ENCODE measurements at places on chromosomes 2 and 18.

GRCh38 chr2:26588576-26588975, 52.6 kb downstream of the CIB4 start:
- DNase-seq, result no peak

DNA sequence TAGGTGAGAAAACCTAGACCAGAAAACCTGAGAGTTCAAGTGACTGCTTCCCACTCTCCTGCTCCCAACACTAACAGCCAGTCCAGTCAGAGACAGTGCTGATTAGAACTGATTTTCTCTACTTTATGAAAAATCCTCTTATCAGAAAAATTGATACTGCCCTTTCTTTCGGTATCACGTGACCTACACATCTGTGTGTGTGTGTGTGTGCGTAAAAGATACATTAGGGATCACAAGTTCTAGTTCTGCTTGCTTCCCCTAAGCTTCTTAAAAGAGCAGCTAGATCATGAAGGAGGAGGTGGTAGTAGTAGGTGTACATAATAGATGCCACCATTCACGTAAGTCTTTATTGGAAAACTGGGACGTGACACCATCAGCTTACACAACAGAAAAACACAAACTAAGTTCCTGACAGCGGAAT, 1.5 kb downstream of the ARL5A start:
- no peak for DNase-seq

- no peak for DNase-seq
Measured at GRCh38 chr2:31651267-31651666, 70.5 kb upstream of the SRD5A2 start.

- DNase-seq, result no peak
Measured at GRCh38 chr18:46587600-46587999, 69.4 kb downstream of the LOXHD1 start.

- no peak for DNase-seq
Measured at GRCh38 chr2:178188466-178188865, 5.8 kb upstream of the OSBPL6 start.

DNA sequence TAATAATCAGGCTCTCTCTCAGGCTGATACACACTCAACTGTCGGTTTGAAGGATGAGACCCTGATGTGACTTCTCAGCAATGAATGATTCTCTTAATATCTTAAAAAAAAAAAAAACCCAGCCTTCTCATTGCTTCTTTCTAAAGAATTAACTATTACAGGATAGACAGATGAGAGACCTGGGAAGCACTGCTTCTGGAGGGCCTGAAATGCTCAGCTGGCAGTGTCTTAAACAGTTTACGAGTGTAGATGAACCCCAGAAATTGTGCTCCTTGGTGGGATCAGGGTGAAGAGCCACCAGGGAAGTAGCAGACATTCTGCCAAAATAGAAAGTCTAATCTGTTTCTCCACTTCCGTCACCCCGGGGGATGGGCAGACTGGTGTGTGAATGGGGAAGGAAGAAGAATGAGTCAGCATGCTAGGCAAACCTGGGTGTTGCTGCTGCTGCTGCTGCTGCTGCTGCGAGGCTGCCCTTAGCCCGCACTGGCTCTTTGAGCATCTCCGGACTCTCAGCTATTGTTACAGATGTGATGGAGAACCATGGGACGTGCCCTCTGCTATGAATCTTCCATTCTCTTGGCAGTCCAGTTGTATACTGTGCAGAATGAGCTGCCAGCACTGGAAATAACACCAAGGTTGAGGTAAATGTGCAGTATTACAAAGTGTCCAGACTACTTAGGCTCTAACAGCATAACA, 158.4 kb downstream of the SETBP1 start:
- peak; percentile 62 for DNase-seq

DNA sequence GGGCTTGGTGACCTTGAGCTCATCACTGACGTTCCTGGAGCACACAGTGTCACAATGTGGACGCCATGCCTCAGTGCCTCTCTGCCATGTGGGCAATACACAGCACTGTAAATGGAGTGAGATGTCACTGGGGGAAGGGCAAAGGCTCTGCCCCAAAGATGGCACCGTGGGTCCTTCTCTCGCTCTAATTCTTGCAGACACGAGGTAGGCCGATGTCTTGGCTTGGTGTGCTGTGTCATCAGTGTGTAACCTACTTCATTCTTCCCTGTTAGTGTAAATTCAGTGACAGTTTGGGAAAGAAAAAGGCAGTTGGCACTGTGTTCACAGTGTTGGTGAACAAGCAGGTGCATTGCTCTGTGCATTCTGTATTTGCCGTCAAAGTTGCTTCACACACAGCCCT, 309.3 kb upstream of the MYT1L start:
- no peak for DNase-seq

DNA sequence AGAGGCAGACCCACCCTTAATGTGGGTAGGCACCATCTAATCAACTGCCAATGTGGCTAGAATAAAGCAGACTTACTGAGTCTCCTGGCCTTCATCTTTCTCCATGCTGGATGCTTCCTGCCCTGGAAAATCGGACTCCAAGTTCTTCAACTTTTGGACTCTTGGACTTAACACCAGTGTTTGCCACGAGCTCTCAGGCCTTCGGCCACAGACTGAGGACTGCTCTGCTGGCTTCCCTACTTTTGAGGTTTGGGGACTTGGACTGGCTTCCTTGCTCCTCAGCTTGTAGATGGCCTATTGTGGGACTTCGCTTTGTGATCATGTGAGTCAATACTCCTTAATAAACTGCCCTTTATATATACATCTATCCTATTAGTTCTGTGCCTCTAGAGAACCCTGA, 21.9 kb downstream of the ST8SIA5 start:
- DNase-seq, result no peak

GRCh38 chr2:37332560-37332959, 7.9 kb upstream of the PRKD3 start:
- DNase-seq, result no peak

DNA sequence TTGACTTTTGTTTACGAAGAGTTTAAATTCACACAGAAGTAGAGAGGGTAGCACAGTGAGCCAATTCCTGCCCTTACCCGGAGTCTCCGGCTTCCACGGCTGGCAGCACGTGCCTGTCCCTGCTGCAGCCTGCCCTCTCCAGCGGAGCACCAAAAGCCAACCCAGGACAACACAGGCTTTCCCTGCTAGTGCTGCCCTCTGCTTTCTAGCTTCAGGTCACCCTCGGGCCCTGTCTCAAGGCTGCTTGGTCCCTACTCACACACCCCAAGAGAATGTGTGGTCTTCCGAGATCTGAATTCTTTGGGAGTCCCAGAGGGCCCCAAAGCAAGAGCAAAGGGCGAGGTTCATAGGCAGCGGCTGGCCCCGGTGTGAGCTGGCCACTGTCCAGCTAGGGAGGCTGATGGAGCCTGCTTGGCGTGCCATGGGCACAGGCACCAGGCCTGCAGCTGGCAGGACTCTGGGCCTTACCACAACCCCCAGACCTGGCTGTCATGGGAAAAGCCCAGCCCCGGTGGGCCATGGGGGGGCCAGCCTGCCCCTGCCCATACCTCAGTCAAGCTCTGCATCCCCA, 7.0 kb upstream of the HS6ST1 start:
- no peak for DNase-seq

DNA sequence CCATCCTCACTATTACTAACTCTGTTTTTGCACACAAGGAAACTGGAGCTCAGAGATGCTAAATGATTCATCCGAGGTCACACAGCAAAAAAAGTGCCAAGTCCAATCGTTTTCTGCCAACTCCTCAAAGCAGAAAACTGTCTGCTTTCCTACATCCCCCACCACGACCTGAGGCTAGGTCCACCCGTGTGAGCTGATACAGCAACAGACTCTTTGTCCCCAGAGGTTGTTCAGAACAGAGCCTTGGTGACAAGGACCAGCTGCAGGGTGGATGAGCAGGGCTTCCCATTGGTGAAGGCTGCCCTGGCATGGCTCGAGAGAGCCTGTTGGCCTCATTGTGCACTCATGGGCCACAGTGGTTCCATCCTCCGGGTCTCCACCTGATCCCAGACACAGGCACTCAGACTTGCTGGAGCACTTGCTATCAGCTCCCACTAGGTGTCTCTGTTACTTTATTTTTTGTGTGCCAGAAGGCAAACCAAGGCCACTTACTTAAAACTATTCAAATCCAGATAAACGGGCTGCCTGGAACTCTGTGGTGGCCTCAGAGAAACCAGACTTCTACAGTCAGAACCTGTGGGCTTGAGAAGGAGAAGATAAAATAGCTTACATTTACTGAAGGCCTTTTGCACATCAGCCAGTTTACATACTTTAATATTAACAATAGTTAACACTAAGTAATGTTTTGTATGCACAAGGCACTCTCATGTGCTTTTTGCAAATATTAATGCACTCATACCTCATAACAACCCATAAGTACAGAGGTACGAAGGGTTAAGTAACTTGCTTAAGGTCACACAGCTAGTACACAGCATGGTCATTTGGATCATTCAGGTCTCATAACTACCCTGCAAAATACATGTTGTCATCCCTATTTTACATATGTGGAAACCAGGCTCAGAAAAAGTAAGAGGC, 62.9 kb upstream of the CTIF start:
- DNase-seq, result peak; percentile 24

DNA sequence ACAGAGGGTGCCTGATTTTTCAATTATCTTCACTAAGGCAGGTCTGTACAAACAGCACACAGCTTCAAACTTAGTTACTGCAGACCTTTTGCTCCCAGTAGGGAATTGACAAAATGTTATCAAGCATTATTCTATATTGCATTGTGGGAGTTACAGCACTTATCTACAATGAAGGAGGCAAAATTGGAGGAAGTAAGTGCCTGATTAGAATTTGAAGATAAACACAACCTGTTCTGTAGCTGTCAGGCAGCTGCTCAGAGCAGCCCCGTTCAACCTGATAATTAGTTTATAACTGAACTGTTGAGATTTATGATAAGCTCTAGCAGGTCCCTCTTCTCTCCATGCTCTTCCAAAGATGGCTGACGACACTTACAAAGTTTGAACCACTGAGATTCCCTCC, 364.4 kb upstream of the CYRIA start:
- DNase-seq, result no peak

GRCh38 chr18:56107821-56108477, 520.0 kb upstream of the TCF4 start:
- no peak for DNase-seq

- peak; percentile 70 for DNase-seq
Measured at GRCh38 chr2:227460070-227460485, 11.9 kb upstream of the AGFG1 start.

DNA sequence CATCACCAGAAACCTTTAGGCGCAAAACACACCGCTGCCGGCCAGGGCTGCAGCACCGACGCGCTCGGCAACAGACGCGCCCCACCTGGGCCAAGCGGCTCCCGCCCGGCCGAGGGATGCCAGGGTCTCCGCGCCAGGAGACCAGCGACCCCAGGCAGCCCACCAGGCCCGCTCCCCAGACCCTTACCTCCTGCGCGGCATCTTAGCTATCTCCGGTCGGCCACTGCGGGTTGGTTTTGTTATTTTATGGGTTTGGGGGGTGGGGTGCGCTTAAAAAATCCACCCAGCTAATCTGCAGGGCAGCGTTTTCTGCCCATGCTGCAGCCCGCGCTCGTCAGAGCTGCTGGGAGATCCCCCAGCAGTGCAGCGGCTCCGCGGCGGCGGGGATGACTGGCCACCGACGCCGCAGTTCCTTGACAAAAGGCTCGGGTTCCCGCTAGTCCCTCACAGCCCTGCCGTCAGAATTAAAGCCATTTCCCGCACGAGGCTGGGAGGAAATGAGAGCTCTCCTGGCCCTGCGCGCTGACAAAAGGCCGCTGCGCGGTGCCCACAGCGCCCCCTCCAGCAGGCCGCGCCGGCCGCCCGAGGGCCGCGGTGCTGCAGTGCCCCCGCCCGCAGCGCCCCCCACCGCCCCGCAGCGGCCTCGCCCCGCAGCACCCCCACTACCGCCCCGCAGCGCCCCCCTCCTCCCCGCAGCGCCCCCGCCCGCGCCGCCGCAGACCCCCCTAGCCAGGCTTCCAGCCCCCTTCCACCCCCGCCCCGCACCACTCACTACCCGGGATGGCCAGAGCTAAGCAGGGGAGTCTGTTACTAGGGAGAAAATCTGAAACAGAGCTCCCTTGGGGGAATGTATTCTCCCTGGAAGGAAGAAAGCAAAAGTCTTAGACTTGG, at the start of gene ADD2:
TSS of gene ADD2 (minus strand) at position 502 of the 891 bp plus-strand sequence. CDS start 61,792 bp downstream, outside the sequence.
- DNase-seq, result peak; percentile 24

GRCh38 chr2:171524018-171524401, 1.7 kb downstream of the CYBRD1 start:
- DNase-seq, result no peak

GRCh38 chr2:17107871-17108270, 410.4 kb downstream of the RAD51AP2 start:
- no peak for DNase-seq

DNA sequence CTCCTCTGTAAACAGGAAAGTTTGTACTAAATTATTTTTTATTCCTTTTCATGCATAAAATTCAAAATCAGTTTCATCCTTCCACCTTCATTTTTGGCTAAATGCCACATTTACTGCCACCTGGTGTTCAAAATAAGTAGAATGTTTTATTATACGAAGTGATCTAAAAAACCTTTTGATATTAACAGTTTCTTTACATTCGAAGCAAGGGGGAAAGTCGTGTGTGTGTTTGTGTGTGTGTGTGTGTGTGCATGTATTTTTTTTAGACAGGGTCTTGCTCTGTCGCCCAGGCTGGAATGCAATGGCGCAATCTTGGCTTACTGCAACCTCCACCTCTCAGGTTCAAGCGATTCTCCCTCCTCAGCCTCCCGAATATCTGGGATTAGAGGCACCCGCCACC, 9.0 kb upstream of the SCN9A start:
- no peak for DNase-seq

DNA sequence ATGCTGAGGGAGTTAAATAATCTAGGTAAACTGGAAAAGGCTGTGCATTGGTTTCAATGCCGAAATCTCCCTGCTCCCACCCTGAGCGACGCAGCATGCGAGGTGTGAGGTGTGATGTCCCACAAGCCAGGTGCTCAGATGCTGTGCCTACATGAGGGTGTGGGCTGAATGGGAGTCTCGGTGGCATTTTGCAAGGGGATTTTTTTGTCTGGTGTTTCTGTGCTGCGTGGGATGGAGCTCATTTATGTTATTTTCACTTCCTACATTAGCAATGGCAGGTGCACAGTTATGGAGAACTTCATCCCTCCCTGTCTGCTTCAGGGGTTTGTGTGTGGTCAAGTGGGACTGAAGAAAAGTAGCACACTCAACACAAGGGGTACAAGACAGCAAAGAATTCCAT, 110.2 kb upstream of the CCDC68 start:
- DNase-seq, result no peak

All from CD4-positive, alpha-beta T cell treated with Interleukin-6 at 100 ng/mL for 8 hours (primary cell).